ENCODE measurements at places on chromosomes 3 and 15.

DNA sequence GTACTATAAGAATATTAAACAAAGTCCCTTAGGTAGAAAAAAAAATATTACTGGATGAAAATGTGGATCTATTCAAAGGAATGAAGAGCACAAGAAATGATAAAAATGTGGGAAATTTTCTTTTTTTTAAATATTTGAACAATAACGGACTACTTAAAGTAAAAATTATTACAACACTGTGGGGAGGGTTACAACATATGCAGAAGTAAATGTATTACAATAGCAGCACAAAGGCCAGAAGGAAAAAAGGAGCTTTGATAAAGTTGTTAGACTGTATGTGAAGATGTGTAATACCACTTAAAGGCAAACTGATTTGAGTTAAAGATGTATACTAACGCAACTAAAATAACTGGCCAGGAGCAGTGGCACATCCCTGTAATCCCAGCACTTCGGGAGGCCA is 427.1 kb downstream of the SHQ1 start:
- no peak for DNase-seq

DNA sequence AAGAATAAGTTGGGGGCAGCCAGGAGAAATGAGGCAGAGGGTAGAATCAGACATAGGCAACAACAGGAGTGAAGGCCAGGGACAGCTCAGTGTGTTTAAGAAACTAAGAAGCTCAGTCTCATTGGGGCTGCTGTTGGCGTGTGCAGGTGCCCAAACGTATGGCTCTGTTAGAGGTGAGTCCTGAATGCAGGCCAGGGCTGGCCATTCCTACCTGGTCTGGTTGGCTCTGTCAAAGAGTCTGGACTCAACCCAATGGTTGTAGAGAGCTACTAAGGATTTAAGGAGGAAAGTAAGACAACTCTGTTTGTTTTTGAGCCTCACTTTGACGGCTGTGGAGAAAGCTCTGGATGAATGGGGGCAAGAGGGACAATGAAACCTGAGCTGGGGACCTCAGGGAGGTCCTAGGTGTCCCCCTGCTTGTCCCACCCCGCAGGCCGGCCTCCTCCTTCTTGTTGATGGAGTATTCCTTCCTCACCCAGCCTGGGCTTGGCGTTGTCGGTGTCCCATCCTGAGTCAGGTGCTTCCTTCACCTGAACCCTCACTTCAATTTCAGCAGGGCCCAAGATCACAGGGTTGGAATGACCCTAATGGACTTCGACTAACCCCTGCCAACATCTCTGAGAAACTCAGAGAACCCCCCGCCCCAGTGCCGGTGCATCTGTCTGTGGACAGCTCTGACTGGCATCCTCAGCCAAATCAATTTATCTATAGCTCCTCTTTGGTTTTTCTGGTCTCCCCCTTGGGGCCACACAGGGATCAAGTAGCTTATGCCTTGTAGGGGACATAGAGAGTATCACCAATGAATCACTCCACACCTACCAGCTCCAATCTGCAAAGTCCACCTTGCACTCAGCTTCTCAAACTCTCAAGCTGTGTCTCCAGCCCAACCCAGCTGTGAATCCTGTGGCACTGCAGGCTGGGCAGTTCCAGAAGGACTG is 8.3 kb downstream of the ITGA11 start:
- no peak for DNase-seq

- no peak for DNase-seq
These were observed 81.0 kb upstream of the ALCAM start for GRCh38 chr3:105285653-105286241.

DNA sequence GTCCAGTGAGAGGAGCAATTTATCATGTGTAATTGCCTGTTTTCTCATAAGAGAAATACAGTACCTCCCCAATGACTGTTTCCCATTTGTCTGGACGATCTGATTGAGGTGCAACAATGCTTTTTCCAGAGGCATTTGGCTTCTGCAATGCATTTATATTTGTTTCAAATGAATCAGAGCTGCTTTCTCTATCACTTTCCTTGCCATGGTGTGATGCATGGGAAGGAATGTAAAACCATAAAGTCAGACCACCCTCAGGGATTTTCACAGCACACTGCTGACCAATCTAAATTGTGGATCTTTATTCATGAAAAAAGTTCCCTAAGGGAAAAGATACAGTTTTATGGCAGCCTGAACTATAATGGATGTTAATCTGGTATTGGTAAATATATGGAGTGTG is 333.0 kb downstream of the ZNF385D start:
- DNase-seq: no peak

Data from Kasumi-1 (cell line).